ENCODE measurements at places on chromosomes 7 and 10. TPM values are rescaled to one million over a fixed set of nuclear protein-coding genes. Genes with fewer than 3 reads are reported as not detected.

DNA sequence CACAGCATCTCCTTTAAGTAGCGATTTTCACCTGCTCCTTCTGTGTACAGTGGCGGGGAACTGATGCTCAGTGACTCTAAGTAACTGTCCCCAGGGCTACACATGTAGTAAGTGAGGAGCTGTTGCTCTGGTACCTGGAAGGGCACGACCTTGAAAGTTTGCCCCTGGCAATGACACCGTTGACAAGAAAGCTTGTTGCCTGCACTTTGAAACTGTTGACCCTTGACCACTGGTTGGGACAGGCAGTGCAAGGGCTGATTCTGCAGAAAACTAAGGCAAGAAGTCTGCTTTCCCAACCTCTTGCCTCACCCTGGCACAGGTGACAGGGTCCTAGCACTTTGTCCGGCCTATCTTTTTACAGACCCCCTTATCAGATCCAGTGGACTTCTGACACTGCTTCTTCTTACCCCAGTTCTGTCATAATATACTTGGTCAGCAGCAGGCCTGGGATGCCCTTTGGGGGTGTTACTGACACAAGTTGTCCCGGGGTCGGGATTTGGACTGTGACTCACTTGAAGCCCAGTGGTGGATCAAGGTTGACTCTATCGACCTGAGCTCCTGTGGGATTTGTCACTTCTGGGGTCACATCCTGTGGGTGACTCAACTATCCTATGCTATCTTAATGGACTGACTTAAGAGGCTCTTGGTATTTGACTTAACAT lies 5.8 kb downstream of the ACSL5 start:
- no peaks in the 10 kb centered on the region for H3K27me3 ChIP-seq
- no peak overlapping the region for H3K27ac ChIP-seq
- H3K4me3 ChIP-seq, result no peak overlapping the region
- H3K36me3 ChIP-seq, result no peaks in the 10 kb centered on the region

- no peaks in the 10 kb centered on the region for H3K36me3 ChIP-seq
- H3K27ac ChIP-seq, result peak overlapping the region; percentile 52
- H3K27me3 ChIP-seq, result no peaks in the 10 kb centered on the region
- H3K4me1 ChIP-seq, result peaks cover 28% of the 10 kb centered on the region
- no peak overlapping the region for H3K4me3 ChIP-seq
These were observed 169.7 kb downstream of the NEURL1 start for GRCh38 chr10:103663236-103663635.

- H3K27ac ChIP-seq, result no peak overlapping the region
- H3K36me3 ChIP-seq, result no peaks in the 10 kb centered on the region
- no peaks in the 10 kb centered on the region for H3K4me1 ChIP-seq
- no peak for DNase-seq
- no peak overlapping the region for H3K4me3 ChIP-seq
These were observed 859.0 kb upstream of the AUTS2 start for GRCh38 chr7:68739306-68739705.

The NHLRC2 gene
- total RNA-seq, result 22.1 TPM

Data from uterus (tissue), 4 donors.